ENCODE measurements at places on chromosomes 1 and 21.

DNA sequence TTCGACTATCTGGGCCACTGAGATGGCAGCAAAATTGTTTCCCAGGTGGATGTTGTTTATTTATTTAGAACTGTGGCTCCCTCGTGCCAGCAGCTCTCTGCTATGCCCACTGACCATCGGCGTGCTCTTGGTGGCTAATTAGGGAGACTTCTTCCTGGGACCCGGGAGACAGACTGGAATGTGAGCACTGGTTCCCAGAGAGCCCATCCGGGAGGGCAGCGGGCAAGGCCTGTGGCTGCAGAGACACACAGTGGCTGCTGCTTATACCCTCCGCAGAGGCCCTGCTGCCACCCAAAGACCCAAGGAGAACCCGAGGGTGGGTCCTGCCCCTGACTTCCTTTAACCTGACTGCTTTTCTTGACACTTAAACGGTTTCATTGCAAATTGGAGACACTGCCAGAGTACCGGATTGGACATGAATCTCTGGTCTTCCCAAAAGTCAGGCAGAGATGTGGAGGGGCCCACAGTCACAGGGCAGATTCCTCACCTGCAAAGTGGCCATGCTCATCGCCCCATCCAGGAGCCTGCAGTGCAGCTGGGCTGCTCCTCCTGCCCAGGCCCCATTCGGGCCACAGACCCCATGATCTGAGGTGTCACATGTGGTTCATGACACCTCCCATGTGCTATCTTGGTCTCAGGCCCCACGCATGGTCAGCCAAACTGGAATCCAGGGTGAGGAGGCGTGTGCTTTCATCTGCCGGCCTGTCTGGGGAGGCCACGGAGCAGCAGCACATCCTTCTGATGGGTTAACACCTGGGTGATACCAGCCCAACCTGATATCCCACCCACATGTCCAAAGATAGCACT lies 5.7 kb upstream of the MATN1 start:
- DNase-seq = no peak

GRCh38 chr1:219472596-219472995 lies 140.3 kb downstream of the ZC3H11B start:
- no peak for DNase-seq

DNA sequence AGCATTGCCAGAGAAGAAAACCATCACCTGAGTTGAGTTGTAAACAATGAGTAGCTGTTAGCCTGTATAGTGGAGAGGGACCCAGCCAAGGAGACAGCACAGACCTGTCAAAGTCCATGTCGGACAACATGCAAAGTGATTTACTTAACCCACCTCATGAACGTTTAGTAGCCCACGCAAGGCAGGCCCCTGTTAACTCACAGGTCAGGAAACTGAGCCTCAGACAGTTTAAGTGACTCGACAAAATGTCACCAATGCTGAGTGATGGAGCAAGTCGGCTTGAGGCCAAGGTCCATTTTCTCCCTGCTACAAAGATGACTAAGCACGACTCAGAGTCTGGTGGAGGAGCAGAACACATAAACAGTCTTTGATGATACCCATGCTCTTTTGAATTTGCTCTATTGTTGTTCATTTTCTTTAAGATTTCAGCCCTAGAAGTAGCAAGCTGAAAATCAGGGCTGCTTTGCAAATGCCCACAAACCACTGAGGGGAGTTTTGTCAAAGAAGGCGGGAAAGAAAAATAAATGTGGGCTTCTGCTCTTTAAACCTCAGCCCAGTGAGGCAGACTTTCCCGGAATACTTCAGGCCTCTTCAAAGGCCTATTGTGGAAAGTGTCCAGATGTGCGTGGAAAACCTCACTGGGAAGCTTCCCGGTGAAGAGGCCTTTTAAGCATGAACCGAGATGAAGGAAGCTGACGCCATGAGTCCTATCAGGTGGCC lies 83.8 kb upstream of the HOOK1 start:
- peak; percentile 66 for DNase-seq

GRCh38 chr1:110522560-110522959 lies 3.6 kb upstream of the KCNA10 start:
- DNase-seq = no peak

DNA sequence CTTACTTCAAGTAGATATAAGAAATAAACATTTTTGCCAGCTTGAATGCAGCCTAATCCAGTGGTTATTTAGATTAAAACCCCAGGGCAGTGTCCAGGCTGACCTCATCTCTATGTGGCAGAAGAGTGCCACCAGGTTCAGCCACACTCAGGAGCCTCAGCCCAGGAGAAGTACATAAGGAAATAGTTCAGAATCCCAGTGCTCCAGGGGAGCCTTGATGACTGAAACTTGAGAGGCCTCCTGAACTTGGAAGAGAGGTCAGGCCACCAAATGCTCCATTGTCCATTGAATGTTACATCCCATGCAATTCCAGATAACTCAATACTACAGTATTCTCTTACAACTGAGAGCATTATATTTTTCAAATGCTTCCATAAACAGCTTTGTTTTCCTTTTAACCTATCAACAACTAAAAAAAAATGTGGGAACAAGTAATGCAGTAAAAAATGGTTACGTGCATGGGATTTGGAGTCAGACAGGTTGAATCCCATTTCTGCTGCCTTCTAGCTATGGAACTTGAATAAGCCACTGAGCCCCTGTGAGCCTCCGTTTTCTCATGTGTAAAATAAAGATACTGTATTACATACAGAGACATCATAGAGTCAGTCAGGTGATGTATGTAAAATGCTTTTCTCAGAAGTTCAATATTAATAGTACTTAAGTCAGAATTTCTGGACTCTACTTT lies 248.0 kb downstream of the PLPP3 start:
- DNase-seq = no peak

DNA sequence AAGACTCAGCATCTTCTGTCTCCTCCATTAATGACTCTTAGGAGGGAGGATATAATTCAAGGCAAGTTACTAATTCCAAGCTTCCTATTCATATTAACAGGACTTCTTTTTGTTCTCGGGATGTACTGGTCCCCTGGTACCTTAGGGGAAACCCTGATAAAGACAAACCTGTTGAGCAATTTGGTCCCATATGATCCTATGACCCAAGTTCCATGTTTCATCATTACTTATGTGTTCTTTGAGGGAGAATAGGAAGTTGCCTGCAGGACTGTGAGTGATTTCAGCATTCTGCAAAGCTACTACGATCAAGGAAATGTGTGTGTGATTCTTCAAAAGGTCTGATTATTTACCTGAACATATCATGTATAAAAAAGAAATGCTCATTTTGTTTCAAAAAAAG lies 5.8 kb upstream of the FMO3 start:
- DNase-seq = no peak

DNA sequence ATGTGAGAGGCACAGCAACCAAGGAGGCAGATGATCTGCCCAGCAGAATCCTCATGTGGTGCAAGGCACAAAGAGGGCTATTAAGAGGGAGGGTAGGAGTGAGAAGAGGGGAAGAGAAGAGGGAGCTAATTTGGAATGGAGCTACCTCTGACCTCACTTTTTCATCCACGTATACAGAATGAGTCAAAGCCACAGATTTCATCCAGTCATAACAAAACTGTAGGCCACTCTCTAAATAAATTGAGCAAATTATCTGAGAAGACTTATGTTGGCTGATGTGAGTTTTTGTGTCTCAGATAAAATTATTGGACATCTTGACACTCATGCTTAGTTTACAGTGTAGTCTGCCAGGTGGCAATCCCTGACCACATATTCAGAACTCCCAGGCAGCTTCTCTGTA lies 325.6 kb downstream of the TTLL7 start:
- no peak for DNase-seq

Measured in left ventricle myocardium superior (tissue), 1 donor.